Gastroesophageal sphincter (tissue), 4 donors: ENCODE measurements at places on chromosomes 13 and 19. TPM values are rescaled to one million over a fixed set of nuclear protein-coding genes. Genes with fewer than 3 reads are reported as not detected.

DNA sequence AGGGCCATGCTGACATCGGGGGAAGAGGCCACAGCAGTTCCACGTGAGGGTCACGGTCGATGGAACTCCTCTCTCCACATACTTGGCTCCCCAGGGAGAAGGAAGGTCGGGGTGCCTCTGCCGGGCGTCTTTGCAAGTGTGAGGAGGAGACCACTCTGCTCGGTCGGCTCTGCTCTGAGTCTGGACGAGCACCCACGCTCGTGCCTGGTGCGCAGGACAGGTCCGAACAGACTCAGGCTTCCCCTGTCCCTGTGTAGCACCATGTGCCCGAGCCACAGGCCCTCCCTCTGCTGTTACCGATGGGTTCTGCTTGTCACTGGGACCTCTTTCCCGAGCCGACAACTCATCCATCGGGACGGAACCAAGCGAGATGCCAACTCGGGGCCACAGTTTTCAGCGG lies 35.1 kb downstream of the TMEM255B start:
- no peak for ATAC-seq

The SIGLEC5 gene
- total RNA-seq: 0.67 TPM

GRCh38 chr13:42612021-42612765 lies 38.2 kb downstream of the TNFSF11 start:
- ATAC-seq: no peak

- no peak for ATAC-seq
These were observed 6.2 kb upstream of the PTBP1 start for GRCh38 chr19:791007-791566.

DNA sequence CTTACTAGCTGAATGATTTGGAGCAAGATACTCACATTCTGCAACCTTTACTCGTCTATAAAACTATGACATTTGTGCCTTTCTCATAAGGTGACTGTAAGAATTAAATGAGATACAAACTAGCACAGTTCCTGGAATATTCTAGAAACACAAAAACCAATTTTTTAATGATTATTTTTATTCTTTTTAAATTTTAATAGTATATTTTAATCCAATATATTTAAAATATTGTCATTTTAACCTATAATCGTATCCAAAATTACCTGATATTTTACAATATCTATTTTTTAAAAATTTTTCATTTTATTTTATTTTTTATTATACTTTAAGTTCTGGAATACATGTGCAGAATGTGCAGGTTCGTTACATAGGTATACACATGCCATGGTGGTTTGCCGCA lies 238.1 kb downstream of the OLFM4 start:
- no peak for ATAC-seq

DNA sequence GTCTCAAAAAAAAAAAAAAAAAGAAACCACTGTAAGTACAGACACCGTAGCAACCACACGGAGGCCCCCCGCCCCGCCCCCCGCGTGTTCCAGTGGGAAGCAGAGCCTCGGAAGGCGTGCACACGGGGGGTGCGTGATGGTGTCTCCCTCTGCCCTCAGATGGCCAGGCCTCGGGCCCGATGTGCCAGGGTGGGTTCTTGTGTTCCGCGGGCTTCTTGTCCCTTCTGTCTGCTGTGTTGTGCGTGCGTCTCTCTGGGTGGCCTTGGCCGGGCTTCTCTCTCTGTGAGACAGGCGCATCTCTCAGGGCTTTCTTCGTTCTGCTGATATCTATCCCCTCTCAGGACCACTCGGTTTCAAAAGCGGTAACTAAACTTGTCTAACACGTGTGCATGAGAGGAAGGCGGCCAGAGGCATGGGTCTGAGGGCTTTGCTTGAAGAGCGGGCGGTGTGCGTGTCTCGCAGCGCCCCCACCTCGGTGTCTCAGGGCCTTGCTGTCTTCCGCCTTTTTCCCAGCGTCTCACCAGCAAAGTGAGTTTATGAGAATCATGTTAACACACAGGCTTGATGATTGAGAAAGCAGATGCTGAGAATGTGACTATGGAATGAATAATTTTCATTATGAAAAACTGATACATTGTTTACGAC lies 12.6 kb downstream of the ATP11A start:
- no peak for ATAC-seq

- ATAC-seq: no peak
These were observed 33.4 kb downstream of the COG6 start for GRCh38 chr13:39688699-39689405.

The KIRREL2 gene
- total RNA-seq: not detected

The DAZAP1 gene
- 70.7 TPM for total RNA-seq

DNA sequence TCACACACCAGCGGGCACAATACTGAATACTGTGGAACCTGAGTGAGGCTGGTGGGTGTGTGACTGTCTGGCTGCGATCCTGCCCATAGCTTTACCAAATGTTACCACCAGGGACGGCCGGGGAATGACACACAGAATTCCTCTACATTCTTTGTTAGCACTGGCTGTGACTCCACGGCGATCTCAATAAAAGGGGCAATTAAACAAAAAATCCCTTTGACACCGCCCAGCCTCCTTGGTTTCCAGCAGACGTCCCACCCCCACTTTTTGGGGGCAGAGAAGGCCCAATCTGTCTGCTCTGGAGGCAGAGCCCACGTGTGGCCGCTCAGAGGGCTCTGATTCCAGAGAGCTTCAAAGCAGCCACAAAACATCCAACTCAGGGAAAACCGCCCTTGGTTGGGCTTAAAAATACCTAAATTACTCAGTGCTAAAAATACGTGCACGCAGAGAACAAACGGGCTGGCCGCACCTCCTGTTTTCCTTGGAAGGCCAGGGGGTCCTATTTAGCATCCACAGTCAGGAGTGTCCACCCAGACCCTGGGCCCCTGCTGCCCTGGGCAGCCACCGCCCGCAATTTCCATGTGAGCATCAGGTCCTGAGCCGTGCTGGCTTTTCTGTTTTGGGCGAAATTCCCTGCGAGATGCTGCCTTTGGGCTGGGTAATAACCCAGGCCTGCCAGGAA lies 47.8 kb downstream of the GADD45B start:
- ATAC-seq: peak; percentile 72

The SERPINE3 gene
- total RNA-seq: 0.78 TPM

DNA sequence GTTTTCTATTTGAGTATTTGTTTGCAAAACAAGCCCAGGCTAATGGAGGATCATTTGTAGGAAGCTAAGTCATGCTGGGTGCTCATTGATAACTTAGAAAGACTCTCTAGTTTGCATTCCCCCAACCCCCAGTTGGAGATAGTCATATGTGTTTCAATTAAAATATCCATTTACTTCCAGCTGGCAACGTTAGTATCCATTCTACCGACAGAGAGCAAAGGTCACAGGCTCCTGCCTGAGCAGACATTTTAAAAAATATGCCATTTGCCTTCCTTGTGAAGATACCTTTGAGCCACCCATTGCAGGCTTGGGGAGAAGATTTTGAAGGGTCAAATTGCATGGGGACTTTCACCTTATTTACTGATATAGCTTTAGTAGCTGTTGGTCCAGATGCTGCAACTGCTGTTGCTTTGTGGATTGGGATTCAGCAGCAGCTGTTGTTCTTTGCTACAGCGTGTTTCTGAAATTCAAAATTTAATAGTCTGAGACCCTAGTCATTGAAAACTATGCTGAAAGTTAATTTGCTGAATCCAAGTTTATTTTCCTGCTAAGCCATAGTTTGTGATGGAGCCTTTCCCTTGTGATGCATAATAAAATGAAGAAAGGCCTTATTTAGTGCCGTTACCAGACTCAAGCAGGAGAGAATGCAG lies 335.1 kb downstream of the GPC6 start:
- no peak for ATAC-seq

DNA sequence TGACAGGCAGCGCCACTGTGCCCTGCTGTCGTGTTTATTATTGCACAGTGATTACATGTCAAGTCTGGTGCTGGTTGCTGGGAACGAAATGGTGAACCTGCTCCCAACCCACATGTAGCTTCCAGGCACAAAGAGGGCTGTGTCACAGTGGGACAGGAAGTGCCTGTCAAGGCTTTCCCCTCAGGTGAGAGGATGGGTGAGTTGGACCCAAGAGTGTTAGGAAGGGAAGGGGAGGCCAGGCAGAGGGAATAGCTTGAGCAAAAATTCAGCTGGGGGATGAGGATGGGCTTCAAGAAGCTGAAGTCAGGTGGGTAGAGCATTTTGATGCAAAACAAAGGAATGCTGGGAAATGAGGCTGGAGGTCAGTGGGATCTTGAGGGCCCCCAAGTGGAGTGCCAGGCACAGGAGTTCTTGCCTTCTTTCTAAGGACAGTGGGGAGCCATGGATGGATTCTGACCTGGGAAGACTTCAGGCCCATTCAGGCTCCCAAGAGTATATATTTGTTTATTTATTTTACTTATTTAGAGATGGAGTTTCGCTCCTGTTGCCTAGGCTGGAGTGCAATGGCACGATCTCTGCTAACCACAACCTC lies 8.5 kb upstream of the QTRT1 start:
- ATAC-seq: no peak

DNA sequence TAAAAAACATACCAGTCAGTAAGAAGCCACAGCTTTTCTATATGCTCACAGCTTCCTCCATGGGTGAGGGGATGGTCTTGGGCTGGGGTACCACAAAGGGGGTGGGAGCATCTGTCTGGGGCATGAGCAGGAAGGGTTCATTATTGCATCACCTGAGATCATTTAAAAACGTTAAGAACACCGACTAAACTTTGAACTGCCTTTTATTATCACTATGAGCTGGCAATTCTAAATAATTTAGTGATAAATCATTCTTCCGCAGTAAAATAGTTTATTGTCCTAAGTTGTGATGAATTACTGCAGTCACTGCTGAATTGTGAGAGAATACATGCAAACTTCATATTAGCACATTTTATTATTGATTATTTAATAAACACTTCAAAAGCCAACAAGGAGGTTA lies 71.6 kb downstream of the KL start:
- no peak for ATAC-seq

GRCh38 chr19:1076951-1077350 lies 10.0 kb downstream of the ARHGAP45 start:
- ATAC-seq: no peak

The PROZ gene
- not detected for total RNA-seq

DNA sequence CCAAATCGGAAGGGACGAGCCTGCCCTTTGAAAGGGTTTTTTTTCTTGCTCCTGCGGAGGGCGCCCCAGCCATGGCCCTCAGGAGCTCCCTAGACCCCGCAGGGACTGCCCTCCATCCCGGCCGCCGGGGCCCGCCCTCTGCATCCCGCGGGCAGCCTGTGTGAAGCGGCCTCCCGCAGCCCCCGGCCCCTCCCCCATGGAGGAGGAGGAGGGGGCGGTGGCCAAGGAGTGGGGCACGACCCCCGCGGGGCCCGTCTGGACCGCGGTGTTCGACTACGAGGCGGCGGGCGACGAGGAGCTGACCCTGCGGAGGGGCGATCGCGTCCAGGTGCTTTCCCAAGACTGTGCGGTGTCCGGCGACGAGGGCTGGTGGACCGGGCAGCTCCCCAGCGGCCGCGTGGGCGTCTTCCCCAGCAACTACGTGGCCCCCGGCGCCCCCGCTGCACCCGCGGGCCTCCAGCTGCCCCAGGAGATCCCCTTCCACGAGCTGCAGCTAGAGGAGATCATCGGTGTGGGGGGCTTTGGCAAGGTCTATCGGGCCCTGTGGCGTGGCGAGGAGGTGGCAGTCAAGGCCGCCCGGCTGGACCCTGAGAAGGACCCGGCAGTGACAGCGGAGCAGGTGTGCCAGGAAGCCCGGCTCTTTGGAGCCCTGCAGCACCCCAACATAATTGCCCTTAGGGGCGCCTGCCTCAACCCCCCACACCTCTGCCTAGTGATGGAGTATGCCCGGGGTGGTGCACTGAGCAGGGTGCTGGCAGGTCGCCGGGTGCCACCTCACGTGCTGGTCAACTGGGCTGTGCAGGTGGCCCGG lies 815 bp downstream of the MAP3K10 start:
- peak; percentile 8 for ATAC-seq

DNA sequence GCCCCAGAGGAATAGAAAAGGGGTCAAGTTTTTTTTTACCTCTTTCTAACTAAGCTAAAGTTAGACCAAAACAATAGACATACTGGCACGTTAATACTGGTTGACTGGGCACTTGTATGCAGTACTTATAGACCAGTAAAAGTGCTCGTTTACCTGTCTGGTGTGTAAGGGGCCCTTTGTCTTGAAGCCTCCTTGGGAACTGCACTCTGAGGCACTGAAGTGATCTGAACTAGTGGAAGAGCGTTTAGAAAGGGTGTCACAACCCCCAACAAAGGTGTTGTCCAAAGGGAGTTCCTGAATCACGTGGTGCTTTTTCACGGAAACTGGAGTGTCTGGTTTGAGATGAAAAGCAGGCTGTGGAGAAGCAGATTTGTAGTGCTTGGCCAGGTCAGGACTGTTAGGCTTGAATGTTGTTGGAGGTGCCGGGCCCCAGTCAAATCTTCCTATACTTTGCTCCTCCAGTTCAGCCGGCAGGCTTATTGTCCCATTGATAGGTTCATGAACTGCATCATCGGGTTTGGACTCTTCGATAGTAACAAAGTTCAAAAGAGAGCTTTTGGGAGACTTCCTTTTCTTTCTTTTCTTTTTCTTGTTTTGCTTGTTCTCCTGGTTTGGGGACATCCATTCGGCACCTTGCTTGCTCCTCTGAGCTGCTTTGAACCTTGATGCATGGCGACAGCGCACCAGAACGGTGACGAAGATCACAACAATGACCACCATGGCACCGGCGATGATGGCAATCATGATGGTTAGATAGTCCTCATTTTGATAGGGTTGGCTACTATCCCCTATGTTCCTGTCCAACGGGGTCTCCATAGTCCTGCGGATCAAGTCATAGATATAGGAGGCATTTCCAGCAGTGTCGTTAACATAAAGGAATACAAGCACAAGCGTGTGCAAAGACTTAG lies 4.6 kb downstream of the PCDH9 start:
- ATAC-seq: no peak

The FCAR gene
- 4.9 TPM for total RNA-seq

DNA sequence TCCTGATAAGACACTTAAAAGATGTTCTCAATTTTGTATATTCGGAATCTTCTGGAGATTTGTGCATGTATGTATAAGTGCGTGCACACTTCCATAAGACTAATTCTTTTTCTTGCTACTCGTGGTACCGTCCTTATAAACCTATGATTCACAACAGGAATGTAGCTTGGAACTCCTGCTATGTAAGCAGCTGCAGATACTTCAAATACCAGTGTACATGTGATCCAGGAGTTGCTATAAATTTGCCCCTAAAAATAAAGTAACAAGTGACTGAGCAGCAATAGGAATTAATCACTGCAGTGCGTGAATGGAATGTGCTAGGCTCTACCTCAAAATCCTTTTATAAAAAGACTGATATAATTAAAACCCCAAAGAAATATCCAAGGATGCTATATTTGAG lies 214.9 kb downstream of the KLF5 start:
- peak; percentile 74 for ATAC-seq

DNA sequence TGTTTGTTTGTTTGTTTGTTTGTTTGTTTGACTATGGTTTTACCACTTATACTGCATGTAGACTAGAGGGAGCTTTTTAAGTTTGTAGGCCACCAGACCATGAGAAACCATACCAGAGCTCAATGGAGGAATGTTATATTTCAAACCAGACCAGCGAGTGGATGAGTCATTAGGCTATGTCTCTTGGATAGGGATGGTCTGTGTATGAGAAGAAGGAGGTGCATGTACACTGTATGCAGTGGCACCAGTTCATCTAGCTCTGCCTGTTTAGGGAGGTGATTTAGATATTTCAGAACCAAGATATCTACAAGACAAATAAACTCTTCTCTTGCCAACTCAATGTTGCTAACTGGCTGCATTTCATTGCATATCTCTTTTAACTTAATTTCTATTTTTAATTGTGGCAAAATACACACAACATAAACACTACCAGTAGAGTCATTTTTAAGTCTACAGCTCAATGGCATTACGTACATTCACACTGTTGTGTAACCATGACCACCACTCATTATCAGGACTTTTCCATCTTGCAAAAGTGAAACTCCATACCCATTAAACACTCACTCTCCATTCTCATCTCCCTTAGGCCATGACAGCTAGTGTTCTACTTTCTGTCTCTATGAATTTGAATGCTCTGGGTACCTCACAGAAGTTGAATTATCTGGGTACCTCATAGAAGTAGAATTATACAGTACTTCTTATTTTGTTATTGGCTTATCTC lies 29.2 kb downstream of the SYDE1 start:
- no peak for ATAC-seq
